Activated CD4-positive, alpha-beta T cell treated with anti-CD3 and anti-CD28 coated beads, Interleukin-2, amount 10 ng/mL, durations not matched to agents 7 days and 5 days (primary cell): ENCODE measurements at places on chromosomes 1 and 21.

GRCh38 chr1:76110666-76111065, 36.1 kb downstream of the ST6GALNAC3 start:
- H3K27me3 ChIP-seq: peaks cover 8% of the 10 kb centered on the region
- DNase-seq: no peak
- H3K4me3 ChIP-seq: no peak overlapping the region
- no peaks in the 10 kb centered on the region for H3K4me1 ChIP-seq
- H3K36me3 ChIP-seq: no peaks in the 10 kb centered on the region
- H3K27ac ChIP-seq: no peak overlapping the region

DNA sequence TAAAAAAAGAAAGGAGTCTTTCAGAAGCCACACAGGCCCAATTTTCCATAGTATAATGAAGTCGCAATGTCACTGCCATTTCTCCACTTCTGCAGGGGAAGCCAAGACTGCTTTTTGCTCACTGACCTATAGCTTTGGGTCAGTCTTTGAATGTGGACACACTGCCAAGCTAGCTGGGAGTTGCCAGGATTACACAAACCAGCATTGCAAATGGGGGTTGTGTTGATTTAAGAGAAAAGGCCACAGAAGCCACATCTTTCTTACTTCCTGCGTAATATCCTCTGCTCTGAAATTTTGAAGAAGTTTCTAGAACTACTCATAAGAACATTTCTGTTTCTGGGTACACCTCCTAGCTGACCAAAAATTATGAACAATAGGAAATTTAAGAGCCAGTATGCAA, 45.8 kb upstream of the SAMSN1 start:
- H3K36me3 ChIP-seq: peaks cover 33% of the 10 kb centered on the region
- H3K27ac ChIP-seq: peak overlapping the region; percentile 77
- H3K4me1 ChIP-seq: peaks cover 32% of the 10 kb centered on the region

DNA sequence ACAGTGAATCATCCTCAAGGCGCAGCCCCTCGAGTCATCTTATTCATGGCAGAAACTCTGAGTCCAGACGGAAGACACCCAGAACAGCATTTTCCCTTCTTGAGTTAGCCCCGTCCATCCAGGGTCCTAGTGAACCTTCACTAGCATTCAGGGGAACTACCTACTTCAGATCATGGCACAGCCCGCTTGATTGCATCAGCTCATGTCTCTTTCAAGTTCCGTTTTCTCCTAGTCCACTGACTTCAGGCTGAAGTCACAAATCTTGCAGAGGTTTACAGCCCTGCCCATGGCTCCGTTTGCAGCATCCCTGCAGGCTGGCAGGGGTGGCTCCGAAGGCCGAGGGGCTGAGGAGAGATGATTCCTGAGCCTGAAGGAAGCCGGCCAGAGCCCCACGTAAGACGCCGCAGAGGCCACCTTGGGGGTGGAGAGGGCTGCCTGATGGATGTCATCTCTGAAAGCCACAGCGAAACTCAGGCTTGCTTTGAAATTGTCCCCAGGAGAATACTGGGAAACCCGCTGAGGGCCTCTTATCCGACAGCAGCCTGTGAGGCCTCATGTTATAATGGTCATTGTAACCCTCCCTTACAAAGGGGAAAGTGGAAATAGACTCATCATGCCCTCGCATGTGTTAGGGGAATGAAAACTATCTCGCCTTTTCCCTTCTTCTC, 310.2 kb upstream of the AJAP1 start:
- no peak overlapping the region for H3K27ac ChIP-seq
- H3K4me1 ChIP-seq: no peaks in the 10 kb centered on the region
- no peak overlapping the region for H3K4me3 ChIP-seq
- no peaks in the 10 kb centered on the region for H3K36me3 ChIP-seq
- no peaks in the 10 kb centered on the region for H3K27me3 ChIP-seq

GRCh38 chr1:93775224-93775623, 93.6 kb upstream of the BCAR3 start:
- peaks cover 3% of the 10 kb centered on the region for H3K27me3 ChIP-seq
- no peaks in the 10 kb centered on the region for H3K36me3 ChIP-seq
- DNase-seq: no peak
- H3K4me3 ChIP-seq: no peak overlapping the region
- no peak overlapping the region for H3K27ac ChIP-seq
- no peaks in the 10 kb centered on the region for H3K4me1 ChIP-seq

GRCh38 chr1:110161849-110162248, 11.6 kb downstream of the SLC6A17 start:
- H3K4me1 ChIP-seq: no peaks in the 10 kb centered on the region
- H3K36me3 ChIP-seq: no peaks in the 10 kb centered on the region
- H3K4me3 ChIP-seq: no peak overlapping the region
- no peak overlapping the region for H3K27ac ChIP-seq

- H3K4me1 ChIP-seq: peaks cover 14% of the 10 kb centered on the region
- H3K27me3 ChIP-seq: peaks cover 18% of the 10 kb centered on the region
- H3K27ac ChIP-seq: no peak overlapping the region
These were observed 943 bp downstream of the SEMA6C start for GRCh38 chr1:151145304-151146071.

- no peaks in the 10 kb centered on the region for H3K36me3 ChIP-seq
- peaks cover 31% of the 10 kb centered on the region for H3K4me1 ChIP-seq
- no peaks in the 10 kb centered on the region for H3K27me3 ChIP-seq
- H3K4me3 ChIP-seq: no peak overlapping the region
- H3K27ac ChIP-seq: no peak overlapping the region
These were observed 7.5 kb downstream of the KIF1B start for GRCh38 chr1:10217748-10218441.
